ENCODE measurements at places on chromosomes 13 and 19. TPM values are rescaled to one million over a fixed set of nuclear protein-coding genes. Genes with fewer than 3 reads are reported as not detected.

The PSG6 gene
- total RNA-seq, result not detected

The KRTDAP gene
- not detected for total RNA-seq

The ZNF575 gene
- total RNA-seq, result not detected

The FAAP24 gene
- 2.9 TPM for total RNA-seq

The S1PR4 gene
- total RNA-seq, result 0.47 TPM

The CD79A gene
- 0.09 TPM for total RNA-seq

The FFAR1 gene
- total RNA-seq, result not detected

The BRME1 gene
- total RNA-seq, result 0.66 TPM

The ZNF730 gene
- 0.85 TPM for total RNA-seq

The CGB8 gene
- total RNA-seq, result not detected

The NFIX gene
- total RNA-seq, result 21.8 TPM

The ZNF823 gene
- total RNA-seq, result 5.5 TPM

The LILRA6 gene
- total RNA-seq, result not detected

The CYP4F8 gene
- total RNA-seq, result not detected

The PCDH9 gene
- 4.5 TPM for total RNA-seq

The ZNF350 gene
- total RNA-seq, result 8.0 TPM

The CCDC169 gene
- 3.9 TPM for total RNA-seq

The KLK14 gene
- total RNA-seq, result not detected

Measured in endothelial cell of coronary artery (primary cell).